ENCODE measurements at places on chromosomes 1 and 21. TPM values are rescaled to one million over a fixed set of nuclear protein-coding genes. Genes with fewer than 3 reads are reported as not detected.

The PLA2G2C gene
- total RNA-seq, result not detected

The CEP170 gene
- 182 TPM for total RNA-seq

The OR10Z1 gene
- not detected for total RNA-seq

The CD1C gene
- not detected for total RNA-seq

The PLA2G2F gene
- total RNA-seq, result not detected

The SLAMF9 gene
- total RNA-seq, result not detected

The ERRFI1 gene
- total RNA-seq, result 86.4 TPM

DNA sequence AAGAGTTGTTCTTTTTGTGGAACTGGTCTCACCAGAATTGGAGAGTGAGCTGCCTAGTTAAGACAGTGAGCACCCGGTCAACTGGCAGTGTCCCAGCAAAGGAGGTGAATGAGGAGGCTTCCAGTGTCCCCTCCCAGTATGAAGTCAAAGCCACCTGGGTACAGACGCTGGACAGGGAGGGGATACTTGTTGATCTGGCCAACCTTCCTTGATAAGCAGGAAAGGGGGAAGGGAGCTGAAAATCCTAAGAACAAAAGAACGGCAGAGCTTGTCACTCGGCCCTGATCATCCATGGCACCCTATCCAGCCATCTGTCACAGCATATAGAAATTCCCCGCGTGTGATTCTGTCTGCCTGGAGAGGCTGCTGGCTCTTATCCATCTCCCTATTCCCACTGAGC is 91.5 kb downstream of the SSBP3 start:
- DNase-seq, result no peak

GRCh38 chr1:194102607-194103006 is 916.2 kb upstream of the B3GALT2 start:
- peak; percentile 16 for DNase-seq

- DNase-seq, result peak; percentile 100
Measured at GRCh38 chr1:241990040-241990439, 8.9 kb downstream of the MAP1LC3C start.

- no peak for DNase-seq
Measured at GRCh38 chr21:33432496-33432895, 29.3 kb downstream of the IFNGR2 start.

- peak; percentile 91 for DNase-seq
Measured at GRCh38 chr1:16164213-16165072, 8.6 kb upstream of the EPHA2 start.

GRCh38 chr1:43590388-43590925 is 59.5 kb upstream of the KDM4A start:
- no peak for DNase-seq

GRCh38 chr1:237281481-237281880 is 239.5 kb downstream of the RYR2 start:
- no peak for DNase-seq

DNA sequence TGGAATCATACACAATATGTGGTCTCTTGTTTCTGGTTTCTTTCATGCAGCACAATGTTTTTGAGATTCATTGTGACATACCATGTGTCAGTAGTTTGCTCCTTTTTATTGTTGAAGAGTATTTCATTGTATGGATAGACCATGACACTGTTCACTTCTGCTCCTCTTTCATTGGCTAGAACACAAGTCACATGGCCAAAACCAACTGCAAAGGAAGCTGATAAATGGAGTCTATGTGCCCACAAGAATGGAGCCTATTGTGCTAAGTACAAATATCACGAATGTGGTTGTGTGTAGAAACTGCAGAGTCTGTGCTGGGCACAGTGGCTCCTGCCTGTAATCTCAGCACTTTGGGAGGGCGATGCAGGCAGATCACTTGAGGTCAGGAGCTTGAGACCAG is 28.6 kb upstream of the FNBP1L start:
- no peak for DNase-seq

DNA sequence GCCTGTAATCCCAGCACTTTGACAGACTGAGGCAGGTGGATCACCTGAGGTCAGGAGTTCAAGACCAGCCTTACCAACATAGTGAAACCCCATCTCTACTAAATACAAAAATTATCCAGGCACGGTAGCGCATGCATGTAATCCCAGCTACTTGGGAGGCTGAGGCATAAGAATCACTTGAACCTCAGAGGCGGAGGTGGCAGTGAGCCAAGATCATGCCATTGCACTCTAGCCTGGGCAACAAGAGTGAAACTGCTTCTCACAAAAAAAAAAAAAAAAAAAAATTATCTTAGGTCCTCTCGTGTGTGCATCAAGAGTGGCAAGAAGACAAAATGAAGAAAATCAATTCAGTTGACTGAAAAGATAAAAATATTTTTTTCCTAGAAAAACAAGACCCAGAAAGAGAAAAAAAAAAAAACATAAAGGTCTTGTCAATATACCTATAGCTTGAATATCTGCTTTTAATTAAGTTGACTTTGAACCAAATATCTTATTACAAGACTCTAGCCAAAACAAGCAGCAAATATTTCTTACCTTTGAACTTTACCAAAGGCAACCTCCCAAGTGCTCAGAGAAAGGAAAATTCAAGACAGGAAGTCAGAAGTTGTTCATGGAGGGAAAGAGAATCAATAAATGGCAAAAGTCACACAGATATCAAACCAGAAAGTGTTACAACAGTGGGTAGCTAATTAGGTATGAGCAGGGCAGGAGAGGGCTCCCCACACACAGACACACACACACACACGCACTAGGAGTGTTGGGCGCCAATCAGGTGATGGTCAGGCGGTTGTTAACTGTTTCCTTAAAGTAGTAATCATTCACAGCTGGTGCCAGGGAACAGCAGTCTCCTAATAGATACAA is 29.6 kb downstream of the ITLN2 start:
- no peak for DNase-seq

- DNase-seq, result peak; percentile 34
Measured at GRCh38 chr1:76075877-76076276, 1.3 kb downstream of the ST6GALNAC3 start.

- peak; percentile 73 for DNase-seq
Measured at GRCh38 chr1:164613176-164613575, 54.2 kb downstream of the PBX1 start.

DNA sequence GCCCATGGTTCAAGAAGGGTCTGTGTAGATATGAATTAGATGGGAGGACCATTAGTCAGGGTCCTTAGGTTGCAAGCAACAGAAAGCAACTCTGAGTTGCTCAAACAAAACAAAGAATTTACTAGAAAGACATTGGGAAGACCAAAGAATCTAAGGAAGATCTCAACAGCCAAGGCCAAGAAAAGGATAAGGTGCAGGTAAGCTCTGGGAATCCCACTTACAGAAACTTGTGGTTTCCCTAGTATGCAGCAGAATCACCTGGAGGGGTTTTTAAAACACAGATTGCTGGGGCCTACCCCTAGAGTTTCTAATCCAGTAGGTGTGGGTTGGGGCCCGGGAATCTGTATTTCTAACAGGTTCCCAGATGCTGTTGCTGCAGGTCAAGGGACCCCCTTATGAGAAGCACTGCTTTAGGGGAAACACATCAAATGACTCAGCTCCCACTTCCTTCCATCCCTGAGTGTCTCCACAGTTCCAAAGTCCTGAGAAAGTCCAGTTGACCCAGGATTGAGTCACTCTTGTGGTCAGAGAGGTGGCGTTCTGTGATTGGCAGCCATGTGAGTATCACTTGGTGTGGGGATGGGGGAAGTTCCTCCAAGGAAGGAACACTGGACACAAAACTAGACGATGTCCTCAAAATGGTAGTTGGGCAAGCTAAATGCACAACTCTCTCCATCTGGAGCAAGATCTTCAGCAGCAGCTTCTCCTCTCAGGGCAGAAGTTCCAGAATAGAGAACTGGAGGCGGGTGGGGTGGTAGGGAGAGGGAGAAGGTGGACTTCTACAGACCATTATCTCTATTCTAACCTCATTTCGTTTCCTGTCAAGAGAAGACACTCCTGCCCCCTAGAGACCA is 24.2 kb upstream of the EYA3 start:
- peak; percentile 64 for DNase-seq

- DNase-seq, result no peak
Measured at GRCh38 chr1:169070547-169070946, 35.9 kb upstream of the ATP1B1 start.

DNA sequence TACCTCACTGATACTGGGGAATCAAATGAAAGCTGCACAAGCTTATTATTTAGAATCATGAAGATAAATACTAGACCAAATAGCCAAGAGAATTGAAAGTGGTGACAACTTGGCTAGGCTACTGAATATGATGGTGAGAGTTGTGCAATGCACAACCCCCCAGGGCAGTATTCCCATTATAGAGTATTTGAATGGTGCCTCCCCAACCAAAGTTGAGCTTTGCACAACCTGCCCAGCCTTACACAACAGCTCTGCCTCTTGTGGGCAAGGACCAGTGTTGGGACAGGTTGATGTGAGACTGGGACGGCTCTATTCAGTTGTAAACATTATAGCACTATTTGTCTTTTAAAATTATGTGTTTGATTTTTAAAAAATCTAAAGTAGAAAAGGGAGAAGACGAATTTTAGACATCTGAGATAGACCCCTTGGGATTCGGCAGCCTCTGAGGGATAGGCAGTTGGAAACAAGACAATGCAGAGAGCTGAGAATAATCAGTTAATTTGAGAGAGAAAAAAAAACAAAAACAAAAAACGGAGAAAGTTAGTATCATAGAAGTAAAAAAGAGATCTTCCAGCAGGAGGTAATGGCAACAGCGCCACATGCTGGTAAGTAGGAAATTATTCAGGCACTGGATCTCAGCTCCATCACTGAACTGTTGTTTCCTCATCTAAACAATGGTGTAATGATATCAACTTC is 91.0 kb upstream of the KCNA3 start:
- peak; percentile 58 for DNase-seq

GRCh38 chr1:211198111-211198510 is 61.1 kb upstream of the RCOR3 start:
- peak; percentile 30 for DNase-seq

DNA sequence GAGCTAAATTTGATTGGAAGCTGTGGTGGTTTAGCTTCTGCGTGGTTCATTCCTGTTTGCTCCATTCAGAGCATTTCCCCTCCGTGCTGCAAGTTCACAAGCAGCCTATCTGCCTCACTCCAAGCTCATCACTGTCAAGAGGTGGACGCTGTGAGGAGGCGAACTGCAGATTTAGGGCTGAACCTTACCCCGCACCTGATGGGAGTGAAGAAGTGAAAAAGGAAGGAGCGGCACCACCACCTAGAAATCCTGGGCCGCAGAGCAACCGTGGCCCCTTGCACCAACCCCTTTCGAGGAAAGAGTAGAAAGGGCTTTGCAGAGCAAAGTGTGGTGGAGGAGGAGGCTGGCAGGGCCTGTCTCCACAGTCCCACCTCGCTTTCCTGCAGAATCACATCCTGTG is 117.4 kb downstream of the IER5 start:
- DNase-seq, result no peak
